KBM-7 (cell line): ENCODE measurements at places on chromosomes 4 and X.

DNA sequence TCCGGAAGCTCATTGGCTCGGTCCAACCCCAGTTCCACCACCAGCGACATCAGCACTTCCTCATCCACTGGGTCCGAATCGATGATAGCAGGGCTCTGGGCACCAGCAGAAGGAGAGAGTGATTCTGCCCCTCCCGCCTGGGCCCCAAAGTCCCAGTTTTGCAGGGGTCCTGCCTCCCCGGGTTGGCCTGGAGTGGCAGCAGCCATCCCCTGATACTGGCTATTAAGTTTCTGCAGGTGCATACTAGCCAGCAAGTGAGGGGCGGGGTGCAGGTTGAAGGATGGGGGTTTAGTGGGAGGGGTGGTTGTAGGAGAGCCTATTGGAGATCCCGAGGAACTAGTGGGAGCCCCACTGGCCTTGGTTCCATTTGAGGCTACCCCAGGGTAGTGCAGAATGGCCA is 3.9 kb downstream of the CITED1 start:
- DNase-seq = no peak

- DNase-seq = no peak
Measured at GRCh38 chrX:140229191-140229590, 263.9 kb upstream of the CXorf66 start.

GRCh38 chrX:136046295-136047015 is 61.2 kb downstream of the SLC9A6 start:
- DNase-seq = no peak

DNA sequence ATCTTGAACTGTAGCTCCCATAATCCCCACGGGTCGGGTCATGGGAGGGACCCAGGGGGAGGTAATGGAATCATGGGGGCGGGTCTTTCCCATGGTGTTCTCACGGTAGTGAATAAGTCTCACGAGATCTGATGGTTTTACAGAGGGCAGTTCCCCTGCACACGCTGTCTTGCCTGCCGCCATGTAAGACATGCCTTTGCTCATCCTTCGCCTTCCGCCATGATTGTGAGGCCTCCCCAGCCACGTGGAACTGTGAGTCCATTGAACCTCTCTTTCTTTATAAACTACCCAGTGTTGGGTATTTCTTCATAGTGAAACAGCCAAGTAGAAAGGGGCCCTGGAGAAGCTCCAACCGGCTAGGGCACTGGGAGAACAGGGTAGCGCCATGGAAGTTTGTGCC is 12.3 kb downstream of the CTAG1A start:
- DNase-seq = no peak

DNA sequence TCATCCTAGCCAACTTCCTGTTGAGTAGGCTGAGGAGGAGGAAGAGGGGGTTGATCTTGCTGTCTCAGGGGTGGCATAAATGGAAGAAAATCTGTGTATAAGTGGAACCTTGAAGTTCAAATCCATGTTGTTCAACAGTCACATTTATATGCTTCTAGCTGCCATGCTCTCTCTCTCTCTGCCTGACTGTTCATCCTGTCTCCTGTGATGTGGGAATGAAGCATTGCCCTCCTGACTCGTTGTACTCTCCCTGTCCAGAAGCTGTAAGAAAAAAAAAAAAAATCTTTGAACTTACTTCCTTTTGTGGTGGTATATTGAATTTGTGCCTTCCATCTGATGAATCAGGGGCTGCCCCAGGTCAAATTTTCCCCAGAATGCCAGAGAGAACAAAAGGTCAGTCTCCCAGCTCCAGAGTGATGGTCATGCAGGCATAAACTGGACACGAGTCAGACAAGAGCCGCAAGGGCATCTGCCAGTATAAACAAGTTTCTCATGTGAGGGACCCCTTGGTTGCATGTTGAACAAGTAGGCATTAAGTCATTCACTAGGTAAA is 257.0 kb downstream of the IDS start:
- no peak for DNase-seq
